H1 (cell line): ENCODE measurements at places on chromosomes 2 and 18. TPM values are rescaled to one million over a fixed set of nuclear protein-coding genes. Genes with fewer than 3 reads are reported as not detected.

PARD6G gene
- total RNA-seq, result 17.9 and 18.8 TPM in 2 replicates

- DNase-seq, result no peak
- no peaks in the 10 kb centered on the region for H3K36me3 ChIP-seq
- H3K4me1 ChIP-seq, result no peaks in the 10 kb centered on the region
- H3K27me3 ChIP-seq, result no peaks in the 10 kb centered on the region
These were observed 142.5 kb downstream of the PARD3B start for GRCh38 chr2:204687776-204688175.

RABL2A gene
- total RNA-seq, result 6.9 and 8.1 TPM in 2 replicates

- H3K4me1 ChIP-seq, result no peaks in the 10 kb centered on the region
- no peaks in the 10 kb centered on the region for H3K27me3 ChIP-seq
- H3K4me3 ChIP-seq, result no peak overlapping the region
- no peak overlapping the region for H3K27ac ChIP-seq
These were observed 192.3 kb downstream of the PMAIP1 start for GRCh38 chr18:60092073-60092472.

CCDC178 gene
- total RNA-seq, result not detected in 2 replicates

- H3K4me3 ChIP-seq, result no peak overlapping the region
- DNase-seq, result no peak
- no peaks in the 10 kb centered on the region for H3K36me3 ChIP-seq
- no peak overlapping the region for H3K27ac ChIP-seq
- no peaks in the 10 kb centered on the region for H3K27me3 ChIP-seq
- H3K4me1 ChIP-seq, result no peaks in the 10 kb centered on the region; the same call in 1 of the 2 replicates
These were observed 36.7 kb downstream of the SLC9A4 start for GRCh38 chr2:102509749-102510148.
